Activated CD8-positive, alpha-beta memory T cell treated with anti-CD3 and anti-CD28 coated beads, Interleukin-2, amount 10 ng/mL, durations not matched to agents 7 days and 5 days (primary cell): ENCODE measurements at places on chromosomes 5 and 9. TPM values are rescaled to one million over a fixed set of nuclear protein-coding genes. Genes with fewer than 3 reads are reported as not detected.

Gene MYOT
- not detected for total RNA-seq

Gene BTNL9
- total RNA-seq = not detected

DNA sequence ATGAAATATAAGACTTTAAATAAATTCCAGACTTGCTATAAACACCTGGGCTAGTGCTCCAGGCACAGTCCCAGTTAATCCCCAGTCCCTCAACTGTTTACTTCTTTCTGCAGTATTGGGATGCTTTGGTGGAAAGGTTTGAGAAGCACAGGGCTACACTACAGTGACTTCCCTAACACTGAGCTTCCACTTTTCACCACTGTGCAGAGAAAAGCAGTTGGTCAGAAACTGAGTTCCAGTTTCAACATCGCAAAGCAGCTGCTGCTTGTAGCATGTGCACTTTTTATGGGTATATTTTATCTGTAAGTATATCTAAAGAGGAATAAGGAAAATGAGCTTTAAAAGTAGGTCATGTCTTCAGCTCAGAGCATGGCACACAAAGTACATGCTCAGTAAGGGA is 339.7 kb downstream of the NTRK2 start:
- no peaks in the 10 kb centered on the region for H3K4me1 ChIP-seq
- H3K36me3 ChIP-seq = no peaks in the 10 kb centered on the region
- no peak overlapping the region for H3K4me3 ChIP-seq
- no peak overlapping the region for H3K27ac ChIP-seq

GRCh38 chr5:127770272-127770671 is 67.1 kb downstream of the CCDC192 start:
- no peak overlapping the region for H3K4me3 ChIP-seq
- peaks cover under 1% of the 10 kb centered on the region for H3K36me3 ChIP-seq
- no peak overlapping the region for H3K27ac ChIP-seq
- no peak for DNase-seq
- no peaks in the 10 kb centered on the region for H3K4me1 ChIP-seq
- peaks cover 13% of the 10 kb centered on the region for H3K27me3 ChIP-seq

- H3K4me1 ChIP-seq = no peaks in the 10 kb centered on the region
- peaks cover 3% of the 10 kb centered on the region for H3K27me3 ChIP-seq
- no peak overlapping the region for H3K4me3 ChIP-seq
- DNase-seq = no peak
- H3K27ac ChIP-seq = no peak overlapping the region
These were observed 118.2 kb downstream of the BOD1 start for GRCh38 chr5:173498286-173498685.

DNA sequence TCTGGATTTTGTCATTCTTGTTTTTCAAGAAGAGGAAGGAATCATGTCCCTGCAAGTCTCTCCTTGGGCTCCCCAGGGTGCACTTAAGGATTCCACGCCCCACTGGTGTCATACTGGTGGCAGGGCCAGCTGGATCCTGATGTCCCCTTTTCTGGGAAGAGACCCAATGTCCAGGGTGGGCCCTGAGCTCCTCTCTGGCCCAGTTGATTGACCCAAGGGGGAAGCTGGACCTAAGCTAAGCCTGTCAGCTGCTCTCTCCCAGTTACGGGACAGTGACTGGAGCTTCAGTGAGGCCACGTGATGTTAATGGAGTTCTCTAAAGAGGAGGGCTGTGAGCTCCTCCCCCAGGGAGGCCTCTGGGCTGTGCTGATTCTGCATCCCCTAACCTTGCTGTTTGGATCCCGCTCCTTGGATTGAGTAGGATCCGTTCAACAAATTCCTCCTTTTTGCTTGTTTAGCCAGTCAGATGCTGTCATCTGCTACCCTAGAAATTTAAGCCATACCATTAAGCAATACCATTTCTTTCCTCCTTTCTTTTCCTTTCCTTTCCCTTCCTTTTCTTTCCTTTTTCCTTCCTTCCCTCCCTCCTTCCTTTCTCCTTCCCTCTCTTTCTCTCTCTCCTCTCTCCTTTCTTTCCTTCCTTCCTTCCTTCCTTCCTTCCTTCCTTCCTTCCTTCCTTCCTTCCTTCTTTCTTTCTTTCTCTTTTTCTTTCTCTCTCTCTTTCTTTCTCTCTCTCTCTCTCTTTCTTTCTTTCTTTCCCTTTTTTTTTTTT is 17.2 kb downstream of the NKX2-5 start:
- no peak overlapping the region for H3K4me3 ChIP-seq
- H3K27me3 ChIP-seq = peaks cover 17% of the 10 kb centered on the region
- DNase-seq = no peak
- H3K36me3 ChIP-seq = no peaks in the 10 kb centered on the region
- no peak overlapping the region for H3K27ac ChIP-seq

GRCh38 chr5:113875096-113875495 is 361.6 kb downstream of the YTHDC2 start:
- H3K27ac ChIP-seq = no peak overlapping the region
- H3K4me3 ChIP-seq = no peak overlapping the region
- no peak for DNase-seq
- no peaks in the 10 kb centered on the region for H3K4me1 ChIP-seq
- no peaks in the 10 kb centered on the region for H3K27me3 ChIP-seq

DNA sequence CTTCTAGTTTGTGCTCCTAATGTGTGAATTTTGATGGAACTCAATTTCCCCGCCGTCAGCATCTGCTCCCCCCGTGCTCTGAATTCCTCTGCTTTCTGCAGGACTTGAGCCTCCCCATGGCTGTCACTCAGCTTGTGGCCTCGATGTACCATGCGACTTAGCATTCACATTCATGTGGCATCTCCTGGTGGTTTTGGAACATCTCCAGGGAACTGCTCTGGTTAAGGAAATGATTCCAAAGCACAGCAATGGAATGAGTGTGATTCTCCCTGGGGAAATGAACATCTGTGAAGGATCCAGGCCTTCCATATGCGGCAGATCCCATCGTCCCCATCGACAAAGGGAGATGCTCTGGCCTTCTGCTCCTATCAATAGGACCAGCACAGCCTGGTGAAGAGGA is 119.0 kb downstream of the ENTREP1 start:
- no peak overlapping the region for H3K27ac ChIP-seq
- no peaks in the 10 kb centered on the region for H3K36me3 ChIP-seq
- peaks cover 6% of the 10 kb centered on the region for H3K27me3 ChIP-seq
- DNase-seq = no peak

DNA sequence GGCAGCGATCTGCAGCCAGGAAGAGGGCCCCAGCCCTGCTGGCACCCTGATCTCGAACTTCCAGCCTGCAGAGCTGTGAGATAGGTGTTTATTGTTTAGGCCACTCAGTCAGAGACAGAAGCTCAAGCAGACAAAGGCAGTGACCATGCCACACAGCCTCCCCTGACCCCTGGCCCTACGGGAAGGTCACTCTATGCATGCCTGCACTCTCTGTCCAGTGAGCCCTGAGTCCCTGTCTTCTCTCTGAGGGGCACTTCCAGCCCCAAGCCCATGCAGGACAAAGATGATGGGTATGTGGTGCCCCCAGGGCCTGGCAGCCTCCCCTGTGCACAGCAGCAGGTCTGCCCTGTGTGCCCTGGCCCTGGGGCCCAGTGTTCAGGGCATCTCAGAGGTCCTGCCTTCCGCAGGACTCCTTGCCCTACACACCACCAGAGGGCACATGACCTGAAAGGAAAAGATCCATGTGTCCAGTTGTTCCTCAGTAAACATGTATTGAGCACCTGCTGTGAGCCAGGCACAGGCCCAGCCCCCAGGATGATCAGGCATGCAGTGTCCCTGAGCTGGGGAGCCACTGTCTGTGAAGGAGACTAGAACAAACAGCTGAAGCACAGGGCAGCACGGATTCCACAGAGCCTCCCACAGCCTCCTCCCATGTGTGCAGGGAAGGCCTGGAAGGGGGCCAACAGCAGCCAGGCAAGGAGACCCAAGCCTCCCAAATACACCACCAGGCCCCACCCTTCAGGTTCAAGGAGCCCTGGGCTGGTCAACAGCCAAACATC is 109.3 kb downstream of the ATPSCKMT start:
- H3K4me1 ChIP-seq = no peaks in the 10 kb centered on the region
- H3K27ac ChIP-seq = no peak overlapping the region
- no peaks in the 10 kb centered on the region for H3K36me3 ChIP-seq
- H3K4me3 ChIP-seq = no peak overlapping the region
- no peaks in the 10 kb centered on the region for H3K27me3 ChIP-seq

- no peak overlapping the region for H3K27ac ChIP-seq
- H3K36me3 ChIP-seq = no peaks in the 10 kb centered on the region
- no peak overlapping the region for H3K4me3 ChIP-seq
- DNase-seq = no peak
- peaks cover 16% of the 10 kb centered on the region for H3K27me3 ChIP-seq
These were observed 94.5 kb downstream of the CFAP90 start for GRCh38 chr5:7756453-7756852.

- H3K36me3 ChIP-seq = no peaks in the 10 kb centered on the region
- H3K4me1 ChIP-seq = no peaks in the 10 kb centered on the region
- DNase-seq = no peak
- H3K4me3 ChIP-seq = no peak overlapping the region
- peaks cover 35% of the 10 kb centered on the region for H3K27me3 ChIP-seq
- H3K27ac ChIP-seq = no peak overlapping the region
These were observed 60.4 kb upstream of the TMED7 start for GRCh38 chr5:115686051-115686737.

DNA sequence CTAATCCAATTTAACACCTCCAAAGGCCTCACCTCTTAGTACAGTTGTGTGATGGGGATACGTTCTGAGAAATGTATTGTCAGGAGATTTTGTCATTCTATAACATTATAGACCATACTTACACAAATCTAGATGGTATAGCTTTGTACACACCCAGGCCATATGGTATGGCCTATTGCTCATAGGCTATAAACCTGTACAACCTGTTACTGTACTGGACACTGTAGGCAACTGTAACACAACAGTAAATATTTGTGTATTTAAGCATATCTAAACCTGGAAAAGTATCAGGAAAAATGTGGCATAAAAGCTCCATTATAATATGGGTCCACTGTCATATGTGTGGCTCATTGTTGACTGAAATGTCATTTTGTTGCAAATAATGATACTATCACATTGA is 12.1 kb downstream of the ACER2 start:
- H3K4me1 ChIP-seq = no peaks in the 10 kb centered on the region
- H3K27ac ChIP-seq = no peak overlapping the region
- no peak overlapping the region for H3K4me3 ChIP-seq
- peaks cover 3% of the 10 kb centered on the region for H3K36me3 ChIP-seq
- H3K27me3 ChIP-seq = no peaks in the 10 kb centered on the region

DNA sequence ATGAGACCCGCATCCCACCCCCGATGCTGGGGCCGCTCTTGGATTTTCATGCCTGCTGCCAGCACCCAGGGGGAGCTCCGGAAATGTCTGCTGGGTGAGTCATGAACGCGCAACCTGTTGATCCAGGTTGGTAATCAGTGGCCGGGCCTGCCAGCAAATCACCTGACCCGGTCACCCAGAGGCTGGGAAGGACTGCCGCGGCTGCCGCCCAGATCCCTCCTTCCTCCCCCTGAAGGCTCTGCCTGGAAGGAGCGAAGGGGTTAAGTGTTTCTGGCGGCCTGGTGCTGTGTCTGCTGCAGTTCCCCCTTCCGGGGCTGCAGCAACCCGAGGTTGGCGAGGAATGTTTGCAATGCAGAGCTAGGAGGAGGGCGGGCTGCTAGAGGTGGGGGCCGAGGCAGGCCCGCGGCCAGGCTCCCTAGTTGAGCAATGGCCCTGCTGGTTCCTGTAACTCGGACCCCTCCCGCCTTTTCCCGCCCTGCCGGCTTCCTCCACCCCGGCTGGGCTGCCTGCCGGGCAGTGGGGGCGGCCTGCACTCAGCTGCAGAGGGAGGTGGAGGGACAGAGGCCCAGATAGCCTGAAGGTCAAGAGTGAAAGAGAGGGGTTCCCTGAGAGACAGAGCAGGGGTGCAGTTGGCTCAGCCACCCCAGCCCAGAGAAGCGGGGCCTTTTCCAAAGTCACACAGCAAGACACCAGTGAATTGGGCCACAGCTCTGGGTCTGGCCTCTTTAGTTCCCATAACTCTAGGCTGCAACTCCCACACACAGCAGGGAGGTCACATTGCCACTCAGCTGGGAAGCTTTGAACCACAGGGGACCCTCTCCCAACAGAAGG is 156.3 kb upstream of the IER5L start:
- H3K4me3 ChIP-seq = no peak overlapping the region
- H3K36me3 ChIP-seq = no peaks in the 10 kb centered on the region
- DNase-seq = no peak
- peaks cover 2% of the 10 kb centered on the region for H3K4me1 ChIP-seq
- H3K27ac ChIP-seq = no peak overlapping the region
- peaks cover 22% of the 10 kb centered on the region for H3K27me3 ChIP-seq

DNA sequence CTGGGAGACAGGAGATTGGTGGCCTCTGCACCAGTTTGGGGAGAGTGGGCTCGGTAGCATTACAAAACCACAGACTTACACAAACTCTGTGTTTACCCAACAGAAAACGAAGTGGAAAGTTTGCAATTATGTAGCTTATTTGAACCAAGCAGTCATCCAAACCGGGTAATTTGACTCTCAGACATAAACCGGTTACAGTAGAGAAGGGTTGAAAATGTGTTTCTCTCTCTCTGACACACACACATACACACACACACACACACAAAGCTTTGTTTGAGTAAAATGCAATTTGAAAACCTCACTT is 97.1 kb upstream of the ZNF608 start:
- no peak overlapping the region for H3K4me3 ChIP-seq
- H3K27ac ChIP-seq = no peak overlapping the region
- H3K36me3 ChIP-seq = no peaks in the 10 kb centered on the region
- no peaks in the 10 kb centered on the region for H3K4me1 ChIP-seq

- H3K27me3 ChIP-seq = peaks cover 2% of the 10 kb centered on the region
- no peaks in the 10 kb centered on the region for H3K36me3 ChIP-seq
- no peaks in the 10 kb centered on the region for H3K4me1 ChIP-seq
- no peak for DNase-seq
- H3K4me3 ChIP-seq = no peak overlapping the region
These were observed 107.8 kb upstream of the GAS1 start for GRCh38 chr9:87054999-87055686.

- no peak overlapping the region for H3K27ac ChIP-seq
- no peak for DNase-seq
- H3K36me3 ChIP-seq = peaks cover 2% of the 10 kb centered on the region
These were observed 75.0 kb downstream of the OTULIN start for GRCh38 chr5:14739538-14739937.

- no peaks in the 10 kb centered on the region for H3K27me3 ChIP-seq
- no peak overlapping the region for H3K4me3 ChIP-seq
- no peak for DNase-seq
- peaks cover 15% of the 10 kb centered on the region for H3K4me1 ChIP-seq
These were observed 8.3 kb downstream of the N4BP3 start for GRCh38 chr5:178121391-178122276.

- H3K27ac ChIP-seq = no peak overlapping the region
- H3K27me3 ChIP-seq = no peaks in the 10 kb centered on the region
- no peak overlapping the region for H3K4me3 ChIP-seq
- no peaks in the 10 kb centered on the region for H3K4me1 ChIP-seq
These were observed 34.0 kb downstream of the BOD1 start for GRCh38 chr5:173582216-173583111.

- no peak overlapping the region for H3K4me3 ChIP-seq
- H3K4me1 ChIP-seq = no peaks in the 10 kb centered on the region
- H3K27me3 ChIP-seq = peaks cover 3% of the 10 kb centered on the region
- no peak overlapping the region for H3K27ac ChIP-seq
These were observed 153.3 kb downstream of the EFNA5 start for GRCh38 chr5:107517185-107518033.

GRCh38 chr5:43680286-43680685 is 77.3 kb downstream of the NNT start:
- H3K4me3 ChIP-seq = no peak overlapping the region
- H3K36me3 ChIP-seq = peaks cover 29% of the 10 kb centered on the region
- H3K4me1 ChIP-seq = peaks cover 5% of the 10 kb centered on the region
- H3K27me3 ChIP-seq = no peaks in the 10 kb centered on the region
- H3K27ac ChIP-seq = no peak overlapping the region
- no peak for DNase-seq
